ENCODE measurements at places on chromosomes 7 and 10. TPM values are rescaled to one million over a fixed set of nuclear protein-coding genes. Genes with fewer than 3 reads are reported as not detected.

DNA sequence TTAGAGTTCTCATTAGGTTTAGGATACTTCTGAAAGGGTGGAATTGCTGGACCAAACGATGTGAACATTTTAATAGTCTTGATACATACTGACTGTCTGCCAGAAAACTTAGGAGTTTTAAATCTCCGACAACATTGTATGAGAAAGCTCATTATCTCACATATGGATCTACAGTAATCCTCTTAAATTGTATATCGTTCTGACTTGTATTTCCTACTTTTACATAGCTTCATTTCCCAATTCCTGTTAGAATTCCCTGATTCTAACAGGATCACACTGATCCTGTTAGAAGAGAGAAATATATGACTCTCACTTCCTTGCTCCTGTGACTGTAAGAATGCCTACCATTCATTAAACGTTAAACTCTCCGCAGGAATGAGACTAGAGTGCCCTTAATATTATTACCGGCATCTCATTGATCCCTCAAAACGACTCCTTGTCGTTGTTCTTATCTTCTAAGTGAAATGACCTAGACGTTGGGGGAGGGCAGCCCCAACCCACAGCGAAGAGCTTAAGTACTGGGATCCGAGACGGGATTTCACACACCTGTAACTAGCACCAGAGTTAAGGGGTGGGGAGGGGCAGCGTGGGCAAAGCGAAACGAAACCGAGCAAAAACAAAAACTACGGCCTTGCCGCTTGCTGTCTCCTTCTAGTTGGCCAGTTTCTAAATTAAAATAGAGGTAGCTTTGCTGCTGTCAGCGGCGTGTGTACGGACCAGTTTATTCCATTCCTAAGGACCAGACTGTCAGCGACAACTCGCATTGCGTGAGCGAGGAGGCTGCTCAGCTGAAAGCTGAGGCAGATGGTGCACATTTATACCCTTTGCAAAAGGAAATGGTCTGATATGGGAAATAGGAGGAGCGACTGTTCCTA lies 678 bp upstream of the TMEM106B start:
- no peaks in the 10 kb centered on the region for H3K4me1 ChIP-seq
- H3K27ac ChIP-seq: peak overlapping the region; percentile 97
- no peaks in the 10 kb centered on the region for H3K36me3 ChIP-seq
- peak; percentile 7 for DNase-seq
- peaks cover 2% of the 10 kb centered on the region for H3K27me3 ChIP-seq

GRCh38 chr7:132045002-132045401 lies 488.6 kb upstream of the PODXL start:
- H3K4me1 ChIP-seq: no peaks in the 10 kb centered on the region
- no peaks in the 10 kb centered on the region for H3K36me3 ChIP-seq
- H3K27ac ChIP-seq: no peak overlapping the region
- no peak for DNase-seq

DNA sequence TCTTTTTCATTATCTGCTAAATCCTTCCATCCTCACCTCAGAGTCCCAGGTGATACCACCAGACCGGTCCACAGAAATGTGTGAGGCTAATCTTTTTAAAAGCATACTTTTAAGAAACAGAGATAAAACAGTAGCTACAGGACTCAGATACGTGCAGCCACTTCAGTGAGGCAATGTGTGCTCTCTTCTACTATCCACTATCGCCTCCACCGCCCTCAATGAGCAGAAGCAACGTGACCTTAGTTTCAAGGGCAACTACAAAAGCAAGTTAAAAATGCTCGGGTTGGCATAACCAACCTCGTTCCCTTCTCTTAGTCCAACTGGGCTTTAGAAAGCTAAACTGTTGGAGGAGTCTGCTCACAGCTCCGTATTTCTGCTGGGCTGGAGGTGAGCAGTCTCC lies 4.2 kb downstream of the FGFR2 start:
- peak overlapping the region; percentile 16 for H3K4me3 ChIP-seq
- H3K36me3 ChIP-seq: peaks cover 10% of the 10 kb centered on the region
- no peak for DNase-seq
- H3K27me3 ChIP-seq: peaks cover 29% of the 10 kb centered on the region
- H3K4me1 ChIP-seq: peaks cover 53% of the 10 kb centered on the region
- H3K27ac ChIP-seq: no peak overlapping the region

- H3K4me3 ChIP-seq: no peak overlapping the region
- peaks cover 7% of the 10 kb centered on the region for H3K36me3 ChIP-seq
- DNase-seq: no peak
- H3K27ac ChIP-seq: no peak overlapping the region
- no peaks in the 10 kb centered on the region for H3K27me3 ChIP-seq
Observed at GRCh38 chr7:141562972-141563371, 11.8 kb downstream of the AGK start.

DNA sequence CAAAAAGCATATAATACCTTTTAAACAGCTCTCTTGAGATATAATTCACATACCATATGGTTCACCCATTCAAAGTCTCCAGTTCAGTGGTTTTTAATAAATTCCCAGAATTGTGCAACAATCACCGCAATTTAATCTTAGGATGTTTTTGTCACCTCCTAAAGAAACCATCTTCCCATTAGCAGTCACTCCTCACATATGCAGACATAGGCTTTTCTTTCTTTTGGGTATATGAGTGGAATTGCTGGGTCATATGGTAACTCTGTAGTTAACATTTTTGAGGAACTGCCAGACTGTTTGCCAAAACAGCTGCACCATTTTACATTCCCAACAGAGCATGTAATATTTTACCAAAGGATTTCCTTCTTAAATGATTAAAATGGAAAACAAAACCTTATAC lies 57.0 kb downstream of the CC2D2B start:
- no peak overlapping the region for H3K27ac ChIP-seq
- DNase-seq: no peak
- no peak overlapping the region for H3K4me3 ChIP-seq
- no peaks in the 10 kb centered on the region for H3K36me3 ChIP-seq
- no peaks in the 10 kb centered on the region for H3K4me1 ChIP-seq

DNA sequence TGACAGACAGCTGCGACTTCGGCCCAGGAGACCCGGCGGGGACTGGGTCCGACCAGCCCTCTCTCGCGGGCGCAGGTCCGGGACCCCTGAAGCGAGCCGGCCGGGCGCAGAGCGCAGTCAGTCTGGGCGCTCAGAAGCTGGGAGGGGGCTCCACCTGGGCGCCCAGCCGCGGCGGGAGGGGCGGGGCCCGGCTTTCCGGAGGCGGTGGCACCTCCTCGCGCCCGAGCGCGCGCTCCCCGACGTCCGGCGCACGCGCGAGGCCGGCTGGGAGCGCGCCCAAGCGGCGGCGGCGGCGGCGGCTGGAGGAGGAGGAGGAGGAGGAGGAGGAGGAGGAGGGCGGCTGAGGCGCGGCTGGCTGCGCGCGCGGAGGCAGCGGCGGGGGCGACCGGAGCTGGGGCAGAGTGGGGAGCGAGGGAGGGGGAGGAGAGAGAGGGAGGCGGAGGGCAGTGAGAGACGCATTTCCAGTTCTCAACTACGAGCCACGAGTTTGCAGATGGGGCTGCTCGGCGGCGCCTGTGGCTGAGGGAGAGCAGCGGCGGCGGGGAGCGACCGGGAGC lies at the start of gene PALS2:
Gene PALS2, plus strand, starts transcription at position 456 of the 557 bp plus-strand sequence. CDS start 50,216 bp downstream, outside the sequence.
- peaks cover 10% of the 10 kb centered on the region for H3K4me1 ChIP-seq
- no peaks in the 10 kb centered on the region for H3K36me3 ChIP-seq

DNA sequence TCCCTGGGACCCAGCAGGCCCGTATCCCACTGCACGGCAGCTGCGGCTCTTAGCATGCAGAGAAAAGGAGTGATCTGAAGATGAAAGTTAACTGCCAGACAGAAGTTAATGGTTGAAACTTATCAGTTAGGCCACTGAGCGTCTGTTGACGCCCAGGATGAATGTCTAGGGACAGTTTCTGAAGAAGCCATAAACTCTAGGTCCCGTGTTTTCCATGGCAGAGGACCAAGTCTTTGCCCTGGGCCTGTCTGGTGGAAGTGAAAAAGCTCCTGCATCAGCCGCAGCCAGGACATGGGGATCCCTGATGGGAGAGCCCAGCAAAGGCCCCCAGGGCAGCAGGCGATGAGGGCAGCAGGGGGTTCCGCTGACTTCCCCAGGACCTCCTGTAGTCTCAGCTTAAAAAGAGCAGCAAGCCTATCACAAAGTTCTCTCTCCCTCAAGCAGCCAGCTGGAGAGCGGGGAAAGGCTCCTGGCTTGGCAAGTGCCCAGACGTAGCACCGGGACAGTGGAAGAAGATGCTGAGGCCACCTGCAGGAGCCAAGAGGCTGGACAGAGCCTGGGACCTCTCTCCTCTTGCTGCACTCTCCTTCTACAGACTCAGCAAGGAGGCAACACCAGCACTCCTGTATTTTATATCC lies 79.6 kb downstream of the TNS3 start:
- H3K36me3 ChIP-seq: peaks cover 18% of the 10 kb centered on the region
- H3K27ac ChIP-seq: peak overlapping the region; percentile 6
- H3K4me3 ChIP-seq: no peak overlapping the region
- DNase-seq: no peak
- H3K4me1 ChIP-seq: peaks cover 80% of the 10 kb centered on the region
- H3K27me3 ChIP-seq: no peaks in the 10 kb centered on the region

GRCh38 chr7:151204383-151205032 lies 5.8 kb downstream of the H2BK1 start:
- no peak for DNase-seq
- H3K36me3 ChIP-seq: no peaks in the 10 kb centered on the region
- no peak overlapping the region for H3K27ac ChIP-seq
- H3K4me3 ChIP-seq: no peak overlapping the region
- H3K27me3 ChIP-seq: peaks cover 10% of the 10 kb centered on the region
- peaks cover 10% of the 10 kb centered on the region for H3K4me1 ChIP-seq

DNA sequence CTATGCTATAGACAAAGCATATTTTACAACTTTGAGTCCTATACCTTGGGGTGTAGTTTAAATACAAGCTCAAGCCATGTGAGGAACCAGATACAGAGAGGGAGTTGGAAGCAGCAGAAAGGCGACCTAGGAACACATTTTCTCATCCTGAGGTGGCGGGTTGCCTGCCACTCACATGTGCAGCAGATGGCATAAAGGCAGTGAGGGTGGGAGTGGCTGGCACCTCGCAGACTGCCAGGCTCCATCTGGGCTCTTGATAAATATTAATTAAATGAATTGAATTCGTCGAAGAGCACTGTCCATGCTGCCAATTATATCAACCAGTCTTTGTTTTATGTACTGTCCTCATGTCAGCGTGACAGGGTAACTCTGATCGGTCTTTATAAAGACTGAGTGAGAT lies 79.0 kb upstream of the SEMA3C start:
- no peaks in the 10 kb centered on the region for H3K27me3 ChIP-seq
- no peak for DNase-seq
- H3K36me3 ChIP-seq: no peaks in the 10 kb centered on the region
- no peak overlapping the region for H3K27ac ChIP-seq
- H3K4me1 ChIP-seq: no peaks in the 10 kb centered on the region

GRCh38 chr7:34227525-34227924 lies 322.2 kb downstream of the BMPER start:
- no peaks in the 10 kb centered on the region for H3K36me3 ChIP-seq
- no peak overlapping the region for H3K27ac ChIP-seq
- no peaks in the 10 kb centered on the region for H3K27me3 ChIP-seq
- no peak for DNase-seq

DNA sequence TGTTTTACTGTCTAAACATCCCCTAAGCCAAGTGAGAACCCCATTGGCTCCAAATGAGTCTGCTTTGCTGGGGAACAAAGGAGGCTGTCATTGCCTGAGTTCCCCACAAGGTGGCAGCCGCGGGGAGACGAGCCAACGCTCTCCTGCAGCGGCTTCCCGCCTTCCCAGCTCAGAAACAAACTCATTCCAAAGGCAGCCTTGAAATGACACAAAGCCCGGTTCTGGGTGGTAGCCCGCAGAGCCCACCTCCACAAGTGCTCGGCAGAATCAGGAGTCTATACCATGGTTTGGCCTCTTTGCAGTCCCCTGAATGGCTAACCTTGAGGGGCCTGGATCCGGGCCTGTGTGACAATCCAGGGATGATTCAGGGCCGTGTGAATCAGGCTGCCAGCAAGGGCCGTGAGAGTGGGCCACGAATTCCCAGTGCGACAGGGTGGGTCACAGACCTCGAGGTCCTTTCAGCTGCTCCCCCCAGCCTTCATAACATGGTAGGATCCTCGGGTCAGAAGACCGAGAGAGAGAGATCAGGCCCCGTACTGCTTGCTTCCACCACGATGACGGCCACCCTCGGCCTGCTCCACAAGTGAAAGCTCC lies 79.7 kb downstream of the DLG5 start:
- peak overlapping the region; percentile 57 for H3K27ac ChIP-seq
- H3K4me1 ChIP-seq: peaks cover 30% of the 10 kb centered on the region
- peak overlapping the region; percentile 16 for H3K4me3 ChIP-seq
- peak; percentile 76 for DNase-seq
- H3K36me3 ChIP-seq: peaks cover 45% of the 10 kb centered on the region

DNA sequence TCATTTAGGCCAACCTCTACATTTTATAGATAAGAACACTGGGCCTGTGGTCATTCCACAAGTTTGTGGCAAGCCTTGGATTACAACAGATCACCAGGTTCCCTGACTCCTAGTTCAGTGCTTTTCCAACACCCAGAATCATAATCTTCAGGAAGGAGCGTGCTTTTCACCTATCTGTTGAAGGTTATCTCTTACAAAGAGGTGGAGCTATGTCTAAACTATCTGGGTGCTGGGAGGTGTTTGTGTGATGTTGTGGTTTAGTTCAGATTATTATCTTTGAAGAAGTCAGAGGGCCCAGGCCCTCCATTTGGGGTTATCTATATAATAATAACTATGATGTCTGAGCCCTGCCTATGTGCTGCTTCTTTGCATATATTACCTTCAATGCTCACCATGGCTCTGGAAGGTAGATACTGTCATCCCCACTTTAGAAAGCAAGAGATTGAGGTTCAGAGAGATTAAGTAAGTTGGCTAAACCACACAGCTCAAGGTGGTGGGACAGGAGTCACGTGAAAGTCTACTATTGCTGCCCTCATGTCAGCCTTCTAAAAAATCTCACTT lies 24.0 kb downstream of the IL2RA start:
- H3K36me3 ChIP-seq: no peaks in the 10 kb centered on the region
- H3K27ac ChIP-seq: no peak overlapping the region
- H3K4me3 ChIP-seq: no peak overlapping the region
- H3K27me3 ChIP-seq: no peaks in the 10 kb centered on the region
- no peaks in the 10 kb centered on the region for H3K4me1 ChIP-seq

GRCh38 chr7:107318523-107319160 lies 149.8 kb downstream of the HBP1 start:
- DNase-seq: no peak
- H3K4me3 ChIP-seq: no peak overlapping the region
- H3K36me3 ChIP-seq: no peaks in the 10 kb centered on the region
- H3K27ac ChIP-seq: no peak overlapping the region
- no peaks in the 10 kb centered on the region for H3K27me3 ChIP-seq

GRCh38 chr7:121874298-121874697 lies 1.3 kb downstream of the PTPRZ1 start:
- H3K27me3 ChIP-seq: no peaks in the 10 kb centered on the region
- peak overlapping the region; percentile 95 for H3K4me3 ChIP-seq
- peak overlapping the region; percentile 92 for H3K27ac ChIP-seq
- H3K36me3 ChIP-seq: no peaks in the 10 kb centered on the region
- DNase-seq: peak; percentile 62

- no peak for DNase-seq
- H3K4me3 ChIP-seq: no peak overlapping the region
- H3K4me1 ChIP-seq: peaks cover 54% of the 10 kb centered on the region
- no peaks in the 10 kb centered on the region for H3K27me3 ChIP-seq
- no peak overlapping the region for H3K27ac ChIP-seq
- peaks cover 19% of the 10 kb centered on the region for H3K36me3 ChIP-seq
Observed at GRCh38 chr7:47354071-47354470, 227.8 kb downstream of the TNS3 start.

GRCh38 chr10:71346731-71347130 lies 27.7 kb downstream of the SLC29A3 start:
- H3K4me1 ChIP-seq: peaks cover 7% of the 10 kb centered on the region
- no peak overlapping the region for H3K27ac ChIP-seq
- peaks cover 6% of the 10 kb centered on the region for H3K36me3 ChIP-seq
- no peak for DNase-seq

The C10orf105 gene
- total RNA-seq: 0.99 TPM

The PLAC9 gene
- 81.7 TPM for total RNA-seq

The PIP4K2A gene
- total RNA-seq: 38.9 TPM

The PSD gene
- total RNA-seq: 32.7 TPM

The CNNM2 gene
- total RNA-seq: 9.5 TPM

The ASAH2 gene
- total RNA-seq: 6.1 TPM

The PRKG1 gene
- total RNA-seq: 38.1 TPM

The CCDC146 gene
- 30.5 TPM for total RNA-seq

Data from spinal cord (tissue), 10 donors.